M059J (cell line): ENCODE measurements at places on chromosomes 12 and 14. TPM values are rescaled to one million over a fixed set of nuclear protein-coding genes. Genes with fewer than 3 reads are reported as not detected.

DNA sequence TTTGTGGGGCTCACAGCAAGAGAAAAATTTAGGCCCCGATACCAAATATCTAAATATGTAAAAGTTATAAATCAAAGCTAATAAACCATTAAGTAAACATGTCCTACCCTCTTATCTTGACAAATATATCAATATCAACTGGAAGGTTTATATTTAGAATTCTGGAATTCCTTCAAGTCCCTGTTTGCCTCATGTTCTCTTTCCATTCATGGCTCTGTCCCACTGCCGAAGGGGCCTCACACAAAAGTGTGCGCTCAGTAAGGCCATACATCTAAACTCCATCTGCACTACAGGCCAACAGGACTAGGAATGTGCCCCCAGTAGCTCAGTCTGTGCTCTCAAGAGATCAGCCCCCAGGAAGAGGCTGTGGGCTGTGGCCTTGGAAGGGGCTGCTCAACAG is 10.6 kb upstream of the ATP5MC2 start:
- no peak for DNase-seq

DNA sequence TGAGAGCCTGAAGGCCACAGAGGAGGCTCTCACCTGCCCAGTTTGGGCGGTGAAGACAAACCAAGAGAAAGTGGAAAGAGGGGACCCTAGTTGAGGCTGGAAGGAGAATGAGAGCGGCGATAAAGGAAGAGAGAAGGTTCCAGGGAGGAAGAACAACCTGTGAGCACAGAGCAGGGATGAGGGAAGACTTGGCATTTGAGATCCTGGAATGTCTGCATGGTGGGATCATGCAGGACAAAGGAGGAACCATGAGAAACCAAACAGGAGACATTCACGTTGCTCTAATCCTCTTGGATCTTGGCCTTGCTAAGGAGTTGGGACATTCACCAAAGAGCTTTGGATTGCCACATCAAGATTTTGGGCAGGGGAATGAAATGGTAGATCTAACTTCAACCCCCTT is 22.9 kb upstream of the RBM19 start:
- DNase-seq: no peak

DNA sequence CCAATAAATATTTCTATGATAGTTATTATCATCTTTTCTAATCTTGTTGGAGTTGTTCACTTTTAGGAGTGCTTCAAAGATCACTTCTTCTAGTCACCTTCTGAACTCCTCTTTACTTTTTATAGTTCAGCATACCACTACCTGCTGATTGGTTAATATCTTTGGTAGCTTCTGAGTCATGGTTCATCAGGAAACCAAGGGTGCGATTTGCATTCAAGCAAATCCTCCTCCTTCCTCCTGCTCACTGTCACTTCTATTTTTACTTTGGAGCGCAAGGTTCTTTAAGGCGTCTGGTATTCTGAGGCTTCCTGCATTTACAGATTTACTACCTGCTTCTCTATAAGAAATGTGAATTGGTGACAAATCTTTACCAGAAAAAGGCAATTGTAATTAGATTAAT is 24.0 kb downstream of the SYT1 start:
- no peak for DNase-seq

DNA sequence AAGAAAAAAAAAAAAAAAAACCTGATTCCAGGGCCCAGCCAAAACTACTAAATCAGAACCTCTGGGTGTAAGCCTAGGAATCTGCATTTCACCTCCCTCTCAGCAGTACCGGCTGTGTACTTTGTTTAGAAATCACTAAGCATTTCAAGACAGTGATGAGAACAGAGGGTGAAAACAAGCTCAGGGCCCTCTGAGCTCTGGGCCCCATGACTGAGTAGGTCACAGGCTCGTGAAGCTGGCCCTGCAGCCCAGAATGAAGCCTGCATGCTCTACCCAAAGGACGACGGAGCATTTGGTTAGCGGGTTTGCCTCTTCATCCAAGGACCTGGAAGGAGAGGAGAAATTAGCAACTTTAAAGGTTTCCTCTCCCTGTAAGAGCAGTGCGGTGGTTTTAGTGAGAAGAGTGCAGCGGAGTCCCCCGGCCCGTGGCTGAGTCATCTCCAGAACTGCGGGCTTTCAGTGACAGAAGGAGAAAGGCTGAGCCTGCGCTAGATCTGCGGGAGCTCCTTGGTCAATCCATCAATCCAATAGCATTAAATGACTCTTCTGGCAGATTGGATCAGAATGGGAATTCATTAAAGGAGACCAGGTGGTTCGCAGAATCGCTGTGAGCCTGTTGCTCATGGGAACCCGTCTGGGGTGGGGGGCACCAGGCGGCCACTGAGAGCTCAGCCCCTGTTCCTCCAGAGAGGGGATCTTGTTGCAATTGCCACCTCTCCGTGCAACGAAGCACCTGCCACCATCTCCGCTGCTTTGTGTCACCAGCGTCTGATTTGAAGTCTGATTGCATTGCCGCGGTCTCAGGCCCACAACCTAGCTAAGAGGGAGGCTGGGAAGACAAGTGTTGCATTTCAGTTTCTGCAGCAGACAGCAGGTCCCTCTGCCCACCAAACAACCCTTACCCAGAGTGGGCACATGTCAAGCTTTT is 7.3 kb downstream of the IL31 start:
- no peak for DNase-seq

DNA sequence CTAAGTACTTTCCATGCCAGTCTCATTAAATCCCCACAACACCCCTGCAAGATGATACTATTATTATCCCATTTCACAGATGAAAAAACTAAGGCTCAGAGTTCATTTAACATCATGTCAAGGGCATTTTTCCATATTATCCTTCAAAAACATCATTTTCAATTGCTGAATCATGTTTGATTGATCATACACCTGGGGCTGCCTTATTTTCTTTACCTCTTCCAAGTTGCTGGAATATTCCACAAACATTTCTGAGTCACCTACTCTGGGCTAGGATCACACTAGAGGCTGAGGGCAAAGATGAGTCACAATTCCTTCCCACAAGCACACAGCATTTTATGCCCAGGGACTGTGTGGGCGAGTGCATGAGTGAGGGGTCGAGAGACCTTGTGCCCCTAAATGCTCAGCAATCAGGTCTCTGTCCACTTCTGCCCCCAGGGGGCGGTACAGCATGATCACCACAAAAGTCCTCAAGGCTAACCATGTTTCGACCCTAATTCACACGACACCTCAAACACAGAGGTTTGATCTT is 14.1 kb upstream of the TMEM119 start:
- peak; percentile 94 for DNase-seq

DNA sequence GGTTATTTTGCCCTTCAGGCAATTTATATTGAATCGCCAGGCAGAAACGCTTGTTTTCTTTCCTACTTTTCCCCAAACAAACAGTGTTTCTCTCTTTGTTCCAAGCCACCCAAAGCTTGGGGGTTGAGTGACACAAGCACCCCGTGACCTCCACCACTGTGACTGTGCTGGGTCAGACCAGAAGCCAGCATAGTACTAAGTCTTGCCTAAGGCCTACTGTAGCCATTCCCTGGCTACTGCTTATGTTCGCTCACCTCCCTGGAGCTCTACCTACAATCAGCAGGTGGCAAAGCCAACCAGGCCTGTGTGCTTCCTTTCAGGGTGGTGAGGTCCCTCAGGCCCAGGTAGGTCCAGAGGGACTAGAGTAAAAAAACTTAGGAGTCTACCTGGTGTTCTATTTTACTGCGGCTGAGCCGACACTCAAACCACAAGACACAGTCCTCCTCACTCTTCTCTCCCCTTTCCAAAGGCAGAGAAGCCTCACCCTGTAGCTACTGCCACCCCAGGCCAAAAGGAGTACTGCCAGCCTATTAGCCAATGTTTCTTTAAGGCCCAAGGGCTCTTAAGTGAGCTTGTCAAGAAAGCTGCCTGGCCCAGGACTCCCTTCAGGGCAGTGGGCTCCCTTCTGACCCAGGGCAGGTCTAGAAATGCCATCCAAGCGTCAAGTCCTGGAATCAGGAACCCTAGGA is 411.8 kb upstream of the MIS18BP1 start:
- DNase-seq: no peak

DNA sequence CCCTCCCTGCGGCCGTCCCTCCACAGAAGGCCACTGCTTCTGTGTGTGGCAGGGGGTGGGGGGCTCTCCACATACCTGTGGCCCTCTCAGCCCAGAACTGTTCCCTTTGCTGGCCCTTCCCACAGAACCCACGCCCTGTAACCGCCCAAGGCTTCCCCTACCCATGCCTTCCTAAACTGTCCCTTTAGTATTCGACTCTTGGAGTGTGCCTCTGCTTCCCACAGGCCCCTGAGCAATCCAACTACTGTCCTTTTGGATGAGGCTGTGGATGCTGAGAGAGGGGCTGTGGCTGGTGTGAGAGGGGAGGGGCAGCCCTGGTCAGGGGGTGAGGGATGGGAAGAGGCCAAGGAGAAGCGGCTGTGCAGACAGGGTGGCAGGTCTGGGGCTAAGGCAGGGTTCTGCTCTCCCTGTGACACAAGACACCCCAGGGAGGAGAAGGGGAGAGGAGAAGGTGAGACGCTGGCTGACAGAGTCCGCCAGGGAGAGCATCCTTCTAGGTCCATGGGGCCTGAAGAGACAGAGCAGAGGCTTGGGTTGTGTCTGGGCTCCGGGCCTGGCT is 46.0 kb downstream of the DLK1 start:
- DNase-seq: no peak

- no peak for DNase-seq
Measured at GRCh38 chr12:50127546-50127945, 15.5 kb downstream of the COX14 start.

DNA sequence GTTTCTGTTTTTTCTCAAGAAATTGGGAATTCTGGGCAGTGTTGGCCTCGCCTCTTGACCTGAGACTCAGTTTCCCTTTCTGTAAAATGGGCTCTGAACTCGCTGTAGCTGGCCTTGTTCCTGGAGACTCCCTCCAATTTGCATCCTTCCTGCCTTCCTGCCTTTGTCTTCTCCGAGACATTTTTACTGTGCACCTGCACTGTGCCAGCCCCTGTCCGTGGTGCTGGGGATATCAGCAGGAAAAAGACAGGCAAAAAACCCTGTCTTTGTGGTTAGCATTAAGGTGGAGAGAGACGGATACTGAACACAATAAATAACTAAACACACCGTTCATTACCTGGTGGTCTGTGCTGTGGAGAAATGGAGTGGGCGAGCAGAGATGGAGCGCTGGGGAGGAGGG is 129.8 kb downstream of the AACS start:
- no peak for DNase-seq

GRCh38 chr12:119011231-119011630 is 29.9 kb downstream of the SRRM4 start:
- DNase-seq: no peak

DNA sequence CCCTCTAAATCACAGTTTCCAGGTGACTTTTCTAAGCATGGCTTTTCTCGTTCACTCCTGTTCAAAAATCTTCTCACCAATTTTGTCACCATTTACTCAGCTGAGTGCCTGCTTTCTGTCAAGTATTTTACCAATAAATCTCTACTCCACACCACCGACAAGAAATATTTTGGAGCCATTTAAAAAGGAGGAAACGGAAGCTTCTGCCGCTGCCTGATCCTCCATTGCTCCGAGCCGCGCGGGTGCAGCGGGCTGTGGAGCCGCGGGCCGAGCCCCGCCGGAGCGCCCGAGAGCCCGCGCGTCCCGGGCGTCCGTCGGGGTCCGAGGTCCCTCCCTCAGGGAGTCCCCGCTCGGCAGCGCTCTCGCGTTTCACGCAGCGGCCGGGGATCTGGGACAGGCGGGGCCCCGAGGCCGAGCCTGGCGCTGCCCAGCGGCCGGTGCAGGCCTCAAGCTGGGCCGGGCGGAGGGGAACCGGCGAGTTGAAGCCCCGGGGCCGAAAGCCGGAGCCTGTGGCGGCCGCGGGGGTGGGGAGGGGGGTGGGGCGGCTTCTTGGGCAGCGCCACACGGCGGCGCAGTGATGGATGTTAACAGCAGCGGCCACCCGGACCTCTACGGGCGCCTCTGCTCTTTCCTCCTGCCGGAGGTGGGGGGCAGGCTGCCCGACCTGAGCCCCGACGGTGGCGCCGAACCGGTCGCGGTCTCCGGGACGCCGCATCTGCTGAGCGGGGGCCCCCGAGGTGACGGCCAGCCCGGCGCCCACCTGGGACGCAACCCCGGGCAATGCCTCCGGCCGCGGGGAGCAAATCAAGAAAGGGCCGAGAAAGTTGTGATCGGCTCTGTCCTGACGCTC is 1.1 kb upstream of the HEBP1 start:
- peak; percentile 56 for DNase-seq

DNA sequence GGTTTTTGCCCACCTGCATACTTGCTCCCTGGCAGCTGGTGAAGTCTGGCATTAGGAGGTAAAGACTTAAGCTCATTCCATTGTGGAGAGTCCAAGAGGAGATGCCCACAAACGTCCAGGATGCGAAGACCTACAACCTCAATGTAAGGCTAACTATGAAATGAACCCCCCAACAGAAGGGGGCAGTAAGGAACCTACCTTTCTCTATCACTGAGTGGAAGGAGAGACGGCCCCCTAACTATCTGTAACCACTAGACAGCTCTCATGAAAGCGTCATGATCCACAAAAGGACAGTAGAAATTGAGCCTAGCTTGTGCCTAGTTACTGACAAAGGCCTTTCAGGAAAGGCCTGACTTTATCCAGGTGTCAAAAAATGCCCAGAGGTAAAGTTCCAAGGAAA is 55.3 kb downstream of the ZFYVE21 start:
- no peak for DNase-seq

DNA sequence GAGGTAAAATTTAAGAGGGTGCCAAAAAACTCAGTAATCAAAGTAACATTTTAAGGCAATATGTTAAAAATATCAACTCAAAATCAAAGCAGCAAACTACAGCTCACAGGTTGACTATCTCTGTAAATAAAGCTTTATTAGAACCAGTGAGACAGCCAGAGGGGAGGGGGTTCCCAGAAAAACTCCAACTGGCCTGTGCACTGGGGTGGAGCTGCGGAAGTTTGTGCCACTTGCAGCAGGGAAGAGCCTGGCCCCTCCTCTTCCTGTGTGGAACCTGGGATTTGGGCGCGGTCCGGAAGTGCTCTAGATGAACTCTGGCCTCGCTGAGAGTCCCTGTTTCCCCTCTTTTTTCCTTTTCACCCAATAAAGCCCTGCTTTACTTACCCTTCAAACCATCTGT is 8.1 kb downstream of the STON2 start:
- DNase-seq: no peak

GRCh38 chr14:34538871-34539406 is 562 bp downstream of the EAPP start:
- no peak for DNase-seq

The NFATC4 gene
- total RNA-seq: 0.37 and 0.44 TPM in 2 replicates

The USP44 gene
- 0.02 TPM in 1 of 2 replicates, not detected in the other for total RNA-seq

The SRRM4 gene
- total RNA-seq: not detected in 2 replicates

The EGLN3 gene
- total RNA-seq: 22.2 and 30.1 TPM in 2 replicates

The GPX2 gene
- not detected in 2 replicates for total RNA-seq

The FBXO33 gene
- 7.8 and 11.6 TPM in 2 replicates for total RNA-seq

The FKBP3 gene
- 48.3 and 64.0 TPM in 2 replicates for total RNA-seq

The OR4K14 gene
- not detected in 2 replicates for total RNA-seq
